ENCODE measurements at places on chromosomes 2 and 18.
A peak's percentile ranks its signal among the peaks of the same experiment; 100 is the strongest.

GRCh38 chr2:96530144-96530430 is 6.5 kb upstream of the ARID5A start:
- no peak for DNase-seq

DNA sequence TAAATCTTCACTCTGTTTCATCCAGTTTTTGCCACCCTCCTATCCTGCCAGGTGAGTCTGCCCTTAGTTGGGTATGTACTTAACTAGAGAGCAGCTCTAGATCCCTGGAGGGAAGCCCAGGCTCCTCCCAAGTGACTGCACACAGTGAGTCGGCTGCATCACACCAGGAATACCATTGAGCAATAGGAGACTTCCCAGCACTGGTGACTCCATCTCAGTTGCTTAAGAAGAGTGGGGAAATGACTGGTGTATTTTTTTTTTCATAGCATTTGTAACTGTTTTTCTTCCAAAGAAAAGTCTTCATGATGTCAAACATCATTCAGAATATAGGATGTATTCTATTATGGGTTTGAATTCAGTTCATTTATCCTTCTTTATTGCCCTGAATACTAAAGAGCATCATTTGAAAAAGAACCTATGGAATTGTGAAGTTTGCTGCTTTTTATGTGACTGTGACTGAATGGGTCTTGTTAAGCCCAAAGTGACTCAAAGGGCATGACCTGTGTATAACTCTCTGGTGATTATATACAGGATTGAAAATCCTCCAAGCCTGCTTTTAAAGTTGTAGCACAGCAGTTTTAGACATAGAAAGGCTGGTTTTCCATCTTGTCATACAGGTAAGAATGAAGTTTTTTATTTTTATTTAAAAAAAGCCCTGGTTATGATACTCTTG is 84.3 kb downstream of the MAP3K20 start:
- peak; percentile 67 for DNase-seq

DNA sequence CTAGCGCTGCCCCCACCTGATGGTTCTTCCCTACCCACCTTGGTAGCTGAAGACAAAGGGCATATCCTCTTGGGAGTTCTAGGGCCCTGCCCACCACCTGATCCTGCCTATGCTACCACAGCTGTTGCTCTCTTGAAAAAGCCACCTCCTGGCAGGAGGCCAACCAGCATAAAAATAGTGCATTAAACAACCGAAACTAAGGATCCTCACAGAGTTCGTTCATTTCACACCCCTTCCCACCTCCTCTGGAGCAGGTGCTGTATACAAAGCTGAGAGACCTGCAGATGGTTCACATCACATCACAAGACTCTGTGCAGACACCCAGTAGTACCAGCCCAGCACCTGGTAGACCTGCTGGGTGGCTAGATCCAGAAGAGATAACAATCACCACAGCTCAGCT is 1348.0 kb upstream of the TMEFF2 start:
- no peak for DNase-seq

DNA sequence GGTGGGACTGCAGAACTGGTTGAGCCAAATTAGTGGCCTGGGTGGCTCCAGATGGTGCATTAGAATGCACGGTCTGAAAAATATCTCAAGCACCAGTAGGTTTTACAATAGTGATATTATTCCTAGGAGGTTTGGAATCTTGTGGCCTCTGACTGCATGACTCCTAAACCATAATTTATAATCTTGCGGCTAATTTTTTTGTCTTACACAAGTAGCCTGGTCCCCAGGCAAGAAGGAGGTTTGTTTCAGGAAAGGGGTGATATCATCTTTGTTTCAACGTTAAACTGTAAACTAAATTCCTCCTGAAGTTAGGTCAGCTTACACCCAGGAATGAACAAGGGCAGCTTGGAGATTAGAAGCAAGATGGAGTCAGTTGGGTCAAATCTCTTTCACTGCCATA is 98.9 kb upstream of the ARL4C start:
- no peak for DNase-seq

GRCh38 chr2:112148477-112148876 is 10.3 kb downstream of the FBLN7 start:
- no peak for DNase-seq

DNA sequence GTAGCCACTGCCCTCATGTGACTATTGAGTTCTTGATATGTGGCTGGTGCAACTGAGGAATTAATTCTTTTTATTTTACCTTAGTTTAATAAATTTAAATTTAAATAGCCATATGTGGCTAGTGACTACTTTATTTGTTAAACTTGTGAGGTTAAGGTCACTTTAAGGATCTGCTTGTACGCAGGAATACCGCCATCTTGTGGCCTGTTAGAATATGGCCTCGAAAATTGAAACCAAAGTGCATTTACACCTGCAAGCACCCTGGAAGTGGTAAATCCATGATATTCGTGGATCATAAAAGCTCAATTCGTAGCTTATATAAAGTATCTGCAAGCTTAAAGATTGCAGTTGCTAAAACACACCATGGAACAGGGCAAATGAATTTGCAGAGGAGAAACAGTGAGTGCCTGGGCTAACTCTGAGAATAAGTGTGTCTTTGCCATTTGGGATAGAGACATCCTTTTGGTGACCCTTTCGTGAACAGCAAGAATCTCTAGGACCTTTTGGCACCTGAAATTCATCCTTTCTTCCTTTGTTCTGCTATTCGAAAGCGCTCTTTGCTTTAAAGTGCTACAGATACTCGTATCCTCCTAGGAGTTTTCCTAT is 59.9 kb upstream of the REG3A start:
- peak; percentile 15 for DNase-seq

DNA sequence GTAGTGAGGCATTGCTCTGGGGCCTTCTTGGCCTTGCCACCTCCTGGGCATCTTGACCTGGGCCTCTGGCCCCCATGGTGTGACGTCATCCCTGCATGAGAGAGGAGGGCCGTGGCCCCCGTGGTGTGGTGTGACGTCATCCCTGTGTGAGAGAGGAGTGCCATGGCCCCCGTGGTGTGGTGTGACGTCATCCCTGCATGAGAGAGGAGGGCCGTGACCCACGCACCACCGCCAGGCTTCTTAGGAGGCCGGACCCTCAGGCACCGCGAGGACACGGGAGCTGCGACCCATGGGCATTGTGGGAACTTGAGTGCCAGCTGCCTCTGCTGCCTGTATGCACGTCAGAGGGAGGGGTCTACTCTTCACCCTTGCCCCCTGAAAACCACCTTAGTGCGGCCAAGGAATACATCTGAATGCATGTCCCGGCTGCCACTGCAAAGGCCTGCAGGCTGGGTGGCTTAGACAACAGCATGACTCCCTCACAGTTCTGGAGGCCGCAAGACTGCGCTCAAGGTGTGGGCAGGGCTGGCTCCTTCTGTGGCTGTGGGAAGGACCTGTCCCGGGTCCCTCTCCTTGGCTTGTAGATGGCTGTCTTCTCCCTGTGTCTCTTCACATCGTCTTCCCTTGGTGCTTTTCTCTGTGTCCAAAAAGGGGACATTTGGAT is 20.8 kb upstream of the OTOS start:
- DNase-seq, result no peak

DNA sequence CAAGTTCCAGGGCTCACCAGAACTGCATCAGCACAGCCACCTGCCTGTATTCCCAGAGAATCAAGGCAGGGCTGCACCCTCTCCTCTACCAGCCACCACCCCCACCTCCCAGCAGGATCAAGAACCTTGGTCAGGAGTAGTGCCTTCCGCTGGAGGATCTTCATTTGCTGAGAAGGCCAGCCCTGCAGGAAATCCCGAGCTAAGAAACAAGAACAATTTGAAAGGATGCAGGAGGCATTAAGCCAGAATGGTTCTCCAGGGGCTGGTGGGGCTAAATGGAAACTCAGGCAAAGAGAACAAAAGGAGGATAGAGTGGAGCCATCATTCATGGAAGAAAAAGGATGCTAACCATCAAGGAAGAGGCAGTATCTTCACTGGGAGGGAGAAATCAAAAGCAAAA is 147.3 kb upstream of the SLC14A2 start:
- DNase-seq, result no peak

Measured in T1000 (cell line).